ENCODE measurements at places on chromosomes 6 and 20.

GRCh38 chr6:26312096-26312463, 52.9 kb upstream of the BTN3A2 start:
- DNase-seq = no peak

DNA sequence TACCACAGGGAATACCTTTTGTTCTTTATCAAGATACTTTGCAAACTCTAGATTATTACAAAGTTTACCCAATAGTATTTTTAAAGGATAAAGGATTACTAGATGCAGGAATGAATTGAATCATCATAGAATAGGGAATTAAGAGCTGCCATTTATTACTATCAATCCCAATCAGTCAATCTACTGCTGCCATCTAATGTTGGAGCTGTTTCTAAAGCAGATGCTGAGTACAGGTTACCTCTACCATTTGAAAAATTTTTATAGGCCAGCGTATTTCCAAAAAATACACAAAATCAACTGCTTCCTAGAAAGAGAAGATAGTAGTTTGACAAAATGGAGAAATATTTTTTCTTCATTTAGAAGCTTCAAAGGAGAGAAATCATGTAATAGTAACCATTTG, 520.4 kb downstream of the ADGRB3 start:
- DNase-seq = no peak

DNA sequence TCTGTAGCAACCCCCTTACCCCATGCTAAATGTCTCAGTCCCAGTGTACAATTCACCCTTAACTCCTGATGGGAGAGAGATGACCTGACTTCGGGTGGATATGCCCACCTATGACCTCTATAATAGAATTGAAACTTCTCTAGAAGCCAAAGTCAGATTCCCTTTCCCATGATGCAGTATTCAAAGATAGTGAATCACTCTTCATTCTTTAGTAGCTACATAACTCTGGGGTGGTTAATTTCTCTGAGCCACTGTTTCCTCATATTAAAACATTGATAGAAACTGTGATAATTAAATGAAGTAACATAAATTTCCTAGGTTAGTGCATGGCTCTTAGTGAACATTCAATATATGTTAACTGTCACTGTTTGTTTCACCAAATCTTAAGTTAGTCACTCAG, 500.4 kb downstream of the COL12A1 start:
- DNase-seq = no peak

DNA sequence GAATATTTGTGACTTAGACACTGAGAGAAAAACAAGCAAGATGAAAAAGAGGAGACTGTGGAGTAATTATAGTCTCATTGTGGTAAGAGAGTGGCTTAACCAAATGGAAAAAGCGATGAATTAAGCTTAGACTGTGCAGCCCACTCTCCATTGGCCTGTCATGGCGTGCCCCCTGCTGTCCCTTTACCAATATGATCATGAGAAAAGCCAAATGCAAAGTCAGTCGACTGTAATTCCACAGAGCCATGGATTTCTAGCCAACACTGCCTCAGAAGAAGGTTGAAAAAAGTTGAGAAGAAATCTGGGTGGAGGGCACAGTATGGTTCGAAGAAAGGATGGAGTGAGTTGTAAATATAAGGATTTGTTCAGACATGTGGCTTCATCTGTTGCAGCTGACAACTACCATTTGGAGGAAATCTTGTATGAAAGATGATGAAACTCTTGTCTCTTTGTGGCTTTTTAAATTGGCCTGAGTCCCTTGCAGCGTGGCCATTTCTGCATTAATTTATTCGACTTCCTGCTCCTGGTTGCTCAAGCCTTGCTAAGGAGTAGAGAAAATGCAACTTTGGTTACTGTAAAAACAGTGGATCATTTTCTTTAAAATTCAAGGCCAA, 251.4 kb downstream of the DOK5 start:
- DNase-seq = no peak

DNA sequence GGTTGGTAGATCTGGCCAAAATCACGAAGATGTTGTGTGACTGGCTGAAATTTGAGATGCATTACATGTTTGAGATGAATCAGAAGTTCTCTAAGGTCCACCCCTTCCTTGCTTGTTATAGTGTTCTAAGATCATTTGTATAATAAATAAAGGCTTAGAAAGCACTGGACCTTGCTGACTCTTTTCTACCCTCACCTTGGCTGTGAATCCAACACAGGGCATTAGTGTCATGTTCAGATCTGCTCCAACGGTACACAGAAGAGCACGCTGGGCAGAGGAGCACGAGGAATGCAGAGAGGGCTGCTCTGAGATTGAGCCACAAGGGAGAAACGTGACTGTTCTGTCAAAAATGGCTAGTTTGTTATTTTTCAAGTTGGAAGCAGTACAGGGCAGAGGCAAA, 169.5 kb upstream of the HDAC2 start:
- DNase-seq = no peak

GRCh38 chr6:145147559-145147958, 587.8 kb downstream of the EPM2A start:
- no peak for DNase-seq

GRCh38 chr20:64024141-64024990, 11.6 kb upstream of the C20orf204 start:
- no peak for DNase-seq

DNA sequence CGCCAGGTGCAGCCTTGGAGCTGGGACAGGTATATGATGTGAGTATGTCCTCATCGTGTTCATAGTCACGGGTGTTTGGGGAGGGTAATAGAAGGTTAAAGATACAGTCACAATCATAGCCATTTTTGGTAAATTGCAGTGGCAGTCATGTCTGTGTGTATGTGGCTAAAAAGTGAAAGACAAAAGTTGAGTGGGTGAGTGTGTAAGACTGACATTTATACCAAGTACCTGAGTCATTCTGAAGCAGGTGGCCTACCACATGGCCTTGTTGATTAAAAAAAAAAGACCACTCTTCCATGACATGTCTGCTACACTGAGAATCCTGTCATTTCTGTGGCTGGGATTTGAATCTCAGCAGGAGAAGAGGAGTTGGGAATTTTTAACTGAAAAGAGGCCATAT, 181.9 kb downstream of the SCP2D1 start:
- DNase-seq = no peak

DNA sequence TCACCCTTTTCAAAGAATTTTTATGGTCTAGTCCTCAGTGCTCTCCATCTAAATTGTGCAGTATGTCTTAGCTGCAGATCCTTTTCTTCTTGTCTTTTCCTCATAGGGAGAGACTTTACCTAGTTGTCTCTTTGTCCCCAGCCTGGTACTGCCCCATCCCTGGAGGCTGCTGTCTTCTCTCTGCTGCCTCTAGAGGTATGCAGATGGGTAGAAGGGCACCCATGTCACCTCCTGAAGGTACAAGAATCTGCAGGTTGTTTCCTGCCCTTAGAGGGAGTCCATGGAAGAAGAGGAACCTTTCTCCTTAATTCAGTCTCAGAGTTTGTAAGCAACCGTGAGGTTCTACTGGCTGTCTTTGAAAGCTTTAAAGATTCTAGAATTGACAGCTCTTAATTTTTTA, 39.1 kb downstream of the MCM8 start:
- DNase-seq = no peak

DNA sequence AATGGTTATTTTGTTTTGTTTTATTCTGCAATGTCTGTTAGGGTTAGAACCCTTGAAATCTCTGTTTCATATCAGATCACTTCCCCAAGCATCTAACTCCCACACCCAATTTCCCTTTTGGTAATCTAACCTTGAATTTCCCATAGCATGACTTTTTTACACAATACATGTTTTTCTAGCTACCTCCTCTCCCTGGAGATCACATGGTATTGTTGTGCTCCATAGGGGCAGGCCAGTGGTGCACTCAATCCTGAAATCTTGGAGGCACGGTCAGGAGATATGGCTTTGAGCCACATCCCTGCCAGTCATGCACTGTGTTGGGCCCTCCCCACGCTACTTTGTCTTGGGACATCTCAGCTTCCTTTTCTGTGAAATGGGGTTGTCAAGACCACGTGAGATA, 36.7 kb upstream of the NNAT start:
- no peak for DNase-seq

DNA sequence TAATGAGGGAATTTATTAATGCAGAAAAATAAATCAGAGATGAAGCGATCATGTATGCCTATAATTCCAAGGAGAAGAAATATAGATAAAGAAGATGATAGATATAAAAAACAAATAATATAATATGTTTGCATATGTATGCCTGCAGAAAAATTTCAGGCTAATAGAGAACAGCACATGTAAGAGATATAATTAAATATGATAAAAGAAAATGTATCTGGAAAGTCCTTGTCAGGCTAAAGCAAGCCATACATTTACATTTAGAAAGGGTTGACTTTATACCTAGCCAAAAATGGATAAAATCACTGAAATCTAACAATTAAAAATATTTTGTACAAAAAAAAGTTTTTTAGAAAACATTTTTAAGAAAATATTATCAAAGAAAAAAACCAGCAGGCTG, 454.1 kb downstream of the C6orf118 start:
- DNase-seq = no peak

DNA sequence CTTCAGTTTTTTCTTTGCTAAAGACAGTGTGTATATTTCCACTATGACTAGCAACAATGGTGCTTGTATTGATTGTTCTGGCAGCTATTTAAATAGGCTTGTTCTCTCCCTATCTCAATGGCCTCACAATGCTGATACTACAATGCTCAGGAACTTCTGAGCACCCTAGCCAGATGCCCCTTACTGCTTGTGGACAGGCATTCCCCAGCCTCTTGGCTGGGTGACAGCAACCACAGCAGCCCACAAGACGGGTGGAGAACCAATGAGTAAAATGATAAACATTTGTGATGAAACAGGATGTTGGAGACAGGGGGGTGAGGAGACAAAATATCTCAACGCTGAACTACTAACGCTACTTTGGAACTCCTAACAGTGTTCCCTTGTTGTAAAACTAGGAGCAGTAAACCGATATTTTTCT, 42.3 kb downstream of the HIVEP2 start:
- DNase-seq = no peak

GRCh38 chr6:52423971-52424381, 3.8 kb downstream of the EFHC1 start:
- DNase-seq = no peak

GRCh38 chr20:6006603-6006949, 47.3 kb downstream of the LRRN4 start:
- DNase-seq = no peak

- no peak for DNase-seq
Measured at GRCh38 chr6:74993136-74993535, 212.7 kb downstream of the COL12A1 start.

GRCh38 chr6:158706369-158706982, 56.6 kb downstream of the SYTL3 start:
- peak; percentile 32 for DNase-seq

DNA sequence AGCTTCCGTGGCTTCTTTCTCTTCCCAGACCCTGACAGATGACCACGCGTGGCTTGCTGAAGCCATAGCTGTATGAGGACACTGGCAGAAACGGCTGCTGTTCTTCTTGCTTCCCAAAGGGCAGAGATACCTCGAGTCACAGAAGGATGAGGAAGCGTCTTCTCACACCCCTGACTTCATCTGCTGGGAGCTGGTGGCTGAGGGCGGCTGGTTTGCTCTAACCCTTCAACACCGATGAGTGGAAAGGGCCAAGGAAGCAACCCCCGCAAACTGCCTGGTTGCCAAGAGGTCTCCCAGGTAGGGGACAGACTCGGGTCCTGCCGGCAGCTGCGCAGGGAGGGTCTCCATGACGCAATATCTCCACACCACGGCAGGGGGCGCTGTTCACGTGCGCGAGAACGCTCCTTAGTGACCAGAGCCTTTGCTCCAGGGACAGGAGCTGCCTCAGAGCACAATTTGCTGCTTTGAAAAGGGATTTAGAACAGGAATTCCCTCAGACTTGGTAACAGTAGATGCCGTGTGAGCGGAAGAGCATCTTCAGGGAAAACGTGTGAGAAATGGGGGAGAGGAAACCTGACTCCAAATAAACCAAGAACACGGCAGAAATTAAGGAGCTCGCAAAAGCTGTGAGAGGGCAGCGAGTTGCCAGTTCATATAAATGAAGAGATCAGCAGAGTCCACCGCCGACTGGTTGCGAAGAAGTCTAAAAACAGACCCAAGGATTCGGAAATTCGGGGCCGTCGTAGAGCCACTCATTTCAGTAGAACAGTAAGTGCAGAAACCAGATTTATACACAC, 80.2 kb downstream of the ERMARD start:
- peak; percentile 88 for DNase-seq

DNA sequence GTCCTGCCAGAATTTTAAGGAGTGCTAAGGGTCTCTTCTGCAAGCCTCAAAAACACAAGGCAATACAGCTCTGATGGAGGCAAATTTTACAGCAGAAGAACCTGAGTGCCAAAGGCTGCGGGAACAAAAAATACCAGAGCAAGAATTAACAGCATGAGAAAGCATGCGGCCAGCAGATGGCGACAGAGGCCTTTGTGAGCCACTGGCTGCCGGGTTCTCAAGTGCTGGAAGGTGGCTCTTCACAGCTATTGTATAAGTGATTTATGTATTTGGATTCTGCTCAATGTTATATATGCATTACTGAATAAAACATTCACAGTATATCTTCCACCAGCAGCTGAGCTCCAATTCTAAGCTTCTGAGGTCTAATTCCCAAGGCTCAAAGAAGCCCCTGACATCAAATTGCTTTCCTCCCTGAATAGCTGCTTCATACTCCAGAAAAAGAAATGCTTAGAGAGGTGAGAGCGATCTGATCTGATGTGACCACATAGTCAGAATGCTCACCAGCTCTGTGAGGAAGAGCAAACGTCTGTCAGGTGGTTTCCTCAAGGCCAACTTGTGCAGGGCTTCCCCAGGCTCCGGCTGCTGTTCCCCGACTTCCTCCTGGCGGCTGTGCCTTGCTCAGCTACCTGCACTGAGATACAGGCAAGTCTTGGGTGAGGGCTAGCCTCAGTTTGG, 58.6 kb downstream of the PPP1R3G start:
- DNase-seq = peak; percentile 30

GRCh38 chr20:62368392-62368975, 1.4 kb upstream of the LAMA5 start:
- no peak for DNase-seq

DNA sequence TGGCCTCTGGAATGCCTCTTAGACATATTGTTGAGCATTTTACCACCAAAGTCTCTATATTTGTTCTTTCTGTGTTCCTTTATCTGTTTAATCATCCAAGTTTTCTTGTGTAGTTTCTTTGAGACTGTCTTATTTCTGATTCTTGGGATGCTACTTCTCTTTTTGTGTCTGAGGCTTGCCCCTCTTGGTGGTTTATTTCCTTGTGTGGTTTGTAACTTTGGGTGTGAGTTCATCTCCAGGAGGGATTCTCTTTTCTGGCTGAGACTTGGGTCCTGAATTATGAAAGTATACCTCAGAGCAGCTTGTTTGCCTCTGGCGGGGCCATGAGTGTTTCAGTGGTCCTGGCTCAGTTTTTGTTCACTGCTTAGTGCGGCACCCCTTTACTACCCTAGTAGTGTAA, 33.9 kb downstream of the PPARD start:
- no peak for DNase-seq

DNA sequence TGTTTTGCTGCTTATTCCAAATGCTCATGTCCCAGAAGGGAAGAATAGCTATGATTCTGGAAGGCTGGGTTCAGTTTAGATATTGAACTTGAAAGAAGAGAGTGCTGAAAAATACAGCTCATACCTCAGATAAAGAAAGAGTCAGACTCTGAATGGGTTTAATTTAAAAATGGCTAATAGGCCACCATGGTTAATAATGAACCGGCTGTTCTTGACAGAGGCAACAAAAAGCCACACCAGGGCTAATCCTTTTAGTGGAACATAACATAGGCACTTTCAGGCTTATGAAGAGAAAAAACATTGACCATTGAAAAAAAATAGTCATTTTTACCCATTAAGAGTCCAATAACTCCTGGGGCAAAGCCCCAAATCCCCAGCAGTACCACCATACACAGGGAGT, 59.4 kb downstream of the TNFRSF21 start:
- DNase-seq = no peak

Data from NCI-H1092 (cell line).